ENCODE measurements at places on chromosomes 2 and 18.

DNA sequence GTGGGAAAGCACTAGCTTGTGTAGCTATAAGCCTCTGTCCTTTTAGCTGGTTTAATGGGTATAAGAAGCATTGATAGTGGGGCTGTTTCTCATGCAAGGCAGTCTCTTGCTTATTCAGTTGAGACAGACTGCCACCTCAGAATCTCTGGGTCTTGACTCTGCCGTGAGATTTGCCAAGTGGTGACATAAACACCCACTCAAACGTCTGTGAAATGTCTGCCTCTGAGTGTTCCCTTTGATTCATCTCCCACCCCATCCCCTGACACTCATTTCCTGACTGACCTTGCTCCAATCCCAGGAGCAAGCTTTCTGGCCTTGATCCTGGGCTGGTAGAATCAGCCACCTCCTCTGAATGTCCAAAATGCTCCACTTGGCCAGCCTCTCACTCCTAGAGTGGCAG is 141.9 kb upstream of the RBMS1 start:
- DNase-seq, result no peak

- no peak for DNase-seq
These were observed 313.2 kb downstream of the SATB2 start for GRCh38 chr2:199144546-199144945.

DNA sequence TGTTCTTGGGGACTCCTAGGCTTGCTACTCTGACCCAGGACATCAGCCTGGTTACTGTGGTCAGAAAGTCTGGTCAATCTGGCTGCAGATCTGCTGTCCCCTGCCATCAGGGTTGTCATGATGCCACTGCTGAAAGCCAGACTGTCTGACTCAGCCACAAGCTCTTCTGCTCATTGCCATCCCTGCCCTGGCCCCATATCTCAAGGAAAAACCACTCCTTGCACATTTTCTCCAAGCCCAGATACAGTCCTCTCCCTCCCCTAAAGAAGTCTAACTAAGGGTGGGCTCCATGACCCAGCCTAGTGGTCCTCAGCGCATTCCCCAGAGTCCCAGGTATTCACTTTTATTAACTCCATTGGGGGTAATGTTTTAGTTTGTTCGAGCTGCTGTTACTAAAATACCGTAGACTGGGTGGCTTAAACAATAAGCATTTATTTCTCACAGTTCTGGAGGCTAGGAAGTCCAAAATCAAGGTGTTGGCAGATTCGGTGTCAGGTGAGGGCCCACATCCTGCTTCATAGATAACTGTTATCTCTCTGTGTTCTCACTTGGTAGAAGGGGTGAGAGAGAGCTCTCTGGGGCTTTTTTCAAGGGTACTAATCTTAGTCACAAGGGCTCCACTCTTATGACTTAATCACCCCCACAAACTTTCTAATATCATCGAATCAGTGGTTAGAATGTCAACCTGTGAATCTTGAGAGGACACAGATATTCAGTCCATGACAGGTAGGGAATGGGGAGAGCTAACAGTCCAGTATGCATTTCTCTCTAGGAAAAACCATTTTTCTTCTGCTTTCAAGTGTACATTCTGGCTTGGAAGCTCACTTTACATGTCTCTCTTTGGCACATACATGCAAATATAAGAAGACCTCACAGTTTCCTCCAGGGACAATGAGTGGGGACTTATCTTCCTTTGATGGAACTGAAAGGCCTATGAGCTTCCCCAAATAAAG is 94.8 kb upstream of the CXCR4 start:
- DNase-seq, result no peak

- no peak for DNase-seq
These were observed 251.6 kb downstream of the GALR1 start for GRCh38 chr18:77501266-77501665.
